Right kidney (tissue), 9 donors: ENCODE measurements at places on chromosomes 13 and 19.

GRCh38 chr19:5352229-5352763 lies 11.7 kb upstream of the PTPRS start:
- DNase-seq, result no peak

DNA sequence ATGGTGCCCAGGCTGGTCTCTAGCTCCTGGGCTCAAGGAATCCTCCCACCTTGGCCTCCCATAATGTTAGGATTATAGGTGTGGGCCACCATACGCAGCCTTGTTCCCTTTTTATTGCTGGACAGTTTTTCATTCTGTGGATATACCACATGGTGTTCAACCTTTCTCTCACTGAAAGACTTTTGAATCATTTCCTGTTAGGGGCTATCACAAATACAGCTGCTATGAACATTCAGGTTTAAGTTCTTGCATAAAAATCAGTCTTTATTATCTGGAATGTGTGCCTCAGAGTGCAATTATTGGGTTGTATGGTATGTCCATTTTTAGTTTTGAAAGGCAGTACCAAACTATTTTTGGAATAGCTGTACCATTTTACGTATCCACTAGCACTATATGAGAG lies 647.2 kb downstream of the LIG4 start:
- no peak for DNase-seq

DNA sequence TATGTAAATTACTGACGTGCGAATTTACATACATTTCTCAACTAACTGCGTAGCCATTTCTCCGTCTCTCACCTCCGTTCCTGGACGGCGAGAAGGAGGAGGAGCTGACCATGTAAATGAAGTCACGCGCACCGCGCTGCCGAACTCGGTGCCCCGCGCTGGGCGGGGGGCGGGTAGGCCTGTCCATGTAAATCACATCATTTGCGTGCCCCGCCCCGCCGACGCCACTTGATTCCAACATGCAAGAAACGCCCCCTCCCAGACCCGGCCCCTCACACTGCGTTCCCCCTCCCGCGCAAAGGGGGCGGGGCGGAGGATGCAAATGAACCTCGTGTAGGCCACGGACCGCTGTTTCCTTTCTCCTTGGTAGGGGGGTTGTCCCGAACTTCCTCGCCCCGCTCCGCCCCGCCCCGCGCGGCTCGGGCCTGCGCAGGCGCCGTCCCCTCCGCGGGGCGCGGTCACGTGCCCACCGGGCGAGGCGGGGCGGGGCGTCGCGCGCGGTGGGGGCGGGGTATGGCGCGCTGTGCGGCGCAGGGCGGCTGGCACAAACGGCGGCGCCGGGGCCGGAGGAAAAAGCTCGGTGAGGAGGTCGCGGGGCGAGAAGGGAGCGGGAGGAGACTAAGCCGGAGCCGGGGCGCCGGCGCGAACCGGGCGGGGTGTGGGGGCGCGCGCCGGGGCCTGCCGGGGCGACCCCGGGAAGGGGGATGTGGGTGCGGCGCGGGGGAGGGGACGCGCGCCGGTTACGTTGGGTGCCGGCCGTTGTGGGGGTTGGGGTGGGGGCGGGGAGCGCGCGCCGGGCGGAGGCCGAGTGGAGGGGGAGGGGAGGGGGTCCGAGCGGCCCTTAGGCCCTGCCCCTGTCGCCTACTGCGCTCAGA lies at the start of gene EGLN2:
Gene EGLN2, plus strand, starts transcription at position 509 of the 875 bp plus-strand sequence. CDS start 1,382 bp downstream, outside the sequence.
- DNase-seq, result peak; percentile 90

- DNase-seq, result no peak
Observed at GRCh38 chr19:9971166-9971897, 35.0 kb upstream of the OLFM2 start.

GRCh38 chr19:38494379-38494778 lies 60.9 kb downstream of the RYR1 start:
- no peak for DNase-seq

GRCh38 chr13:73991884-73992283 lies 142.3 kb downstream of the KLF12 start:
- DNase-seq, result no peak
